Activated CD4-positive, alpha-beta T cell treated with anti-CD3 and anti-CD28 coated beads for 24 hours (primary cell): ENCODE measurements at places on chromosomes 3 and 15.

DNA sequence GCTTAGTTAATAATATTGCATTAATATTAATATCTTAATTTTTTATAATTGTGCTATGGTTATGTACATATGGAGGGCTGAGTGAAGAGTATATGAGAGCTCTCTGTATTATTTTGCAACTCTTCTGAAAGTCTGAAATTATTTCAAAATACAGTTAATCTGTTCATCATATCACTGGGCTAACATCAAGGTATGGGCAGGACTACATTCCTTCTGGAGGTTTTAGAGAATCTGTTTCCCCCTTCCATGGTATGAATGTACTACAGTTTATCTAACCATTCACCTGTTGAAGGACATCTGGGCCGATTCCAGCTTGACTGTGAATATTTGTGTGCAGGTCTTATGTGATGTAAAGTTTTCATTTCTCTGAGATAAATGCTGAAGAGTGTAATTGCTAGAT lies 5.1 kb downstream of the IL20RB start:
- no peak for DNase-seq

- no peak for DNase-seq
Observed at GRCh38 chr3:147373301-147373700, 33.0 kb downstream of the ZIC4 start.

- DNase-seq, result no peak
Observed at GRCh38 chr3:192336286-192336685, 391.1 kb downstream of the FGF12 start.

DNA sequence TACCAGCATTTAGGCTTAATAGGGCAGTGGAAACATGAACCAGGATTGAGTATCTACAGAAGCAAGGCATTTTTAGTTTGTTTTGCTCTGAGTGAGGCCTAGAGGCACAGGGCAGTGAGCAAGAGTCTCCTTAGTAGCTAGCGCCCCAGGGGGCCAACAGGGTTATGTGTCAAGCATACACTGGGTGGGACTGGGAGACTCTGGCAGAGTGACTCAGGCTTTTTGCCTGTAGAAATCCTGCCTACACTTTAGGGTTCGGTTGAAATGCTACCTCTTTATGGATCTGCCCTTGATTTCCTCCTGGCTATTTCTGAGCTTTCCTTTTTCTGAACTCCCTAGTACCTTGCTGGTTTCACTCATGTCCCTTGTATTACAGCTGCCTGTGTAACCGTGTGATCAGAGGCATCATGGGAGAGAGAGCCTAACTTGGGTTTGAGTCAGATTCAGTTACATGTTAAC lies 72.2 kb downstream of the TOP2B start:
- no peak for DNase-seq

DNA sequence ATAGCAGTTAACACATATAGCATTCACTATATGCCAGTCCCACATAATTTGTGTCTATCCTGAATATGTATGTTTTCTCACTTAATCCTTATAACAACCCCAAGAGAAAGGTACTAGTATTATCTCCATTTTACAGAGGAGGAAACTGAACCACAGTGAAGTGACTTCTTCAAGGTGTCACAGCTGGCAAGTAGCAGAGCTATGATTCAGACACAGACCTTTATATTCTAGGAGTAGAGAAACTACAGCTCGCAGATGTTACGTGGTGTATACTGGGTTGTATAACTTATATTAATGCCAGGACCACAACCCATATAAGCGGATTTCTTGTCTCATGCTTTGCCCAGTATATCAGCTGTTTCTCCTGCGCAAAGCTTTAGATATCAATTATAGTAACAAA lies 29.5 kb upstream of the ICE2 start:
- no peak for DNase-seq

DNA sequence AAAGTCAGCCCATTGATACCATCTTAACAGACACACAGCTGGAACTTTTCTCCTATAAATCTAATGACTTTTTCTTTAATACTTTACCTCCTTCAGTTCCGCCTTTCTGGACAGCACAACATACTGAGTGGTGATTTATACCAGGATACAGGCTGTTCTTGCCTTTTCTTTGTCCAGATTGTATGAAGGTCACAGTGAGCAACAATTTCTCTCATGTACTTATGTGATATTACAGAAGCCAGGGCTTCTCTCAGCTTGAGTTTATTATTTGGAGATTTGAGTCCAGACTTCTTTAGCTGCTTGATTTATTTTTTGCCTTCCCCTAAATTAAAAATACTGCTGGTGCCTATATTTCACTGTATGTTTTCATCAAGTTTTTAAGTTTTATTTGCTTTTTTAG lies 976.0 kb downstream of the ROBO2 start:
- DNase-seq, result no peak

DNA sequence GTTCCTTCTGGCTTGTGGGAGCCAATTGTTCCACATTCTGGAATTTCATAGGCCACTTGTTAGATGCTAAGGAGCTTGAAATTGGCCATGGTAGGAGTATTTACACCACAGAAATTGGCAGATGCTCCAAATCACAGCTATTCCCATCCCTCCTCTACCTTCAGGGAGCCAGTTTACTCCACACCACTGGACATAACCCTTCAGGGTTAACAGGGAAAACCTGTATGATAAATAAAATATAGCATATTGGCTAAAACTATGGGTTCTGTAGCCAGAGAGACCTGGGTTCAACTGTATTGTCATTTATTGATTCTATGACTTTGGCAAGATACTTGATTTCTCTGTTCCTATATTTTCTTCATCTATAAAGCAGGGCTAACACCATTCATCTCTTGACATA lies 384.2 kb upstream of the PROK2 start:
- no peak for DNase-seq

- DNase-seq, result no peak
Observed at GRCh38 chr15:73882761-73883419, 9.5 kb downstream of the TBC1D21 start.

- DNase-seq, result no peak
Observed at GRCh38 chr15:74504418-74504817, 36.6 kb upstream of the ARID3B start.

GRCh38 chr3:3560591-3561311 lies 238.5 kb upstream of the LRRN1 start:
- DNase-seq, result no peak

DNA sequence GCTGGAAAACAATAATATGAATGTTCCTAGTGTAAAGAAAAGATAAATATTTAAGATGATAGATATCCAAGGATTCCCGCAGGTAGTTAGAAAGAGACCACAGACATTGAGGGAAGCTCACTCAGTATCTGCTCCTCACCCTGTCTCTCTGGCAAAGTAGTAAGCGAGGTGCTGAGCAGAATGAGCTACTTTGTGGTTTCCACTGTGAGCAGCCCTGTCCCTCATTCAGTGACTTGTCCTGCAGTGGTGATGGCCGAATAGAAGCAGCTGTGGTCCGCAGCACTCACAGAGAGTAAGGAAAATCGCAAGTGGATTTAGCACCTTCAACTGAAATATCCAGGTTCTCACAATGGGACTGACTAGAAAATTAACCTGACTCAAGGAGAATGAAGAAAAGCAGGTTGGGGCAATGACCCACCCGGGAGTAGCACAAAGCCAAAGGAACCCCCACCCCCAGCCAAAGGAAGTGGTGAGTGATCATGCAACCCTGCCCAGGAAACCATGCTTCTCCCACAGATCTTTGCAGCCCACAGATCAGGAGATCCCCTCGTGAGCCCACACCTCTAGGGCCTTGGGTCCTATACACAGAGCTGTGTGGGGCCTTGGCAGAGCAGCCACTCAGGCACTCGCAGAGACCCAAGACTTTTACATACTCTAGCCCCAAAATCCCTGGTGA lies 21.8 kb upstream of the SLC25A38 start:
- no peak for DNase-seq

GRCh38 chr3:66520724-66521123 lies 19.9 kb upstream of the LRIG1 start:
- no peak for DNase-seq

GRCh38 chr3:4900298-4900697 lies 78.9 kb upstream of the BHLHE40 start:
- DNase-seq, result no peak

- no peak for DNase-seq
Observed at GRCh38 chr3:174266476-174266875, 592.7 kb upstream of the NAALADL2 start.

DNA sequence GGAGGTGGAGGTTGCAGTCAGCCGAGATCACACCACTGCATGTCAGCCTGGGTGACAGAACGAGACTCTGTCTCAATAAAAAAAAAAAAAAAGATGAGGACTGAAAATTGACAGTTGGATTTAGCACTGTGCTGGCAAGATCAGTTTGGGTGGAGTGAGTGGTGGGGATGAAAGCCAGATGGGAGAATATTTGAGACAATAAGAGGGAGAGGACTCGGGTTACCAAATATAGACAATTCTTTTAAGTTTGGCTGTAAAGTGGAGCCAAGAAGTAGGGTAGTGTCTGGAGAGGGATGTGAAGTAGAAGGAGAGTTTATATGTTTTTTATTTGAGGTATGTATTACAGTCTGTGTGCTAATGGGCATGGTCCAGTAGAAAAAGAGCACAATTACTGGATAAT lies 20.4 kb downstream of the TMOD3 start:
- DNase-seq, result no peak

GRCh38 chr3:195761567-195762248 lies 40.9 kb downstream of the MUC20 start:
- no peak for DNase-seq

DNA sequence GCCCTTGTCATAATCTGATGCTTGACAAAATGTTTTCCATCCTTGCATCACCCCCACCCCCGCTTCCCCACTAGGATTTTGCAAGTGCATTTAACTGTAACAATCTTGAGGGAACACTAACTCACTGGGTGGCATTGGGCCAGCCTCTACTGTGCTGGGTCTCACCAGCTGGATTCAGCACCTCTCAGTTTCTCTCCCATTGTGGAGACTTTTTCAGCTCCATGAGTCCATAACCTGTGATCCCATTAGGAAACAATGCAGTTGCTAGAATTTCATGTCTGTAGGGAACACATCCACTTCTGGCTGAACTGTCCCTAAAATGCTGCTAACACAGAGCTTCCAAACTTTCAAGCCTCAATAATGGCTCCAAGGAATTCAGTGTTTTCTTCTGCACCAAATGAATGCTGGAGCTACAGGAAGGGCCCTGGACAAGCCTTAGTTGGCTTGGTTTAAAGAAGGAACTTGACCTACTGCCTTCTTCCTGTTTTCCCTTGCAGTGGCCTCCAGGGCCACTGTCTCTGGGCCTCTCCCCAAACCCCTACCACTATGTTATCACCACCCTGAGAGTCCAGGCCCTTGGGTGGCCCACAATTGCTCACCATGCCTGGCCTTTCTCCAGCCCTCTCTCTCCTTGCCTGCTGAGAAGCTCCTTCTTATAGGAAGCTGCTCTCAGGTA lies 15.6 kb downstream of the CYP19A1 start:
- no peak for DNase-seq

GRCh38 chr3:171796625-171797264 lies 13.5 kb downstream of the PLD1 start:
- DNase-seq, result no peak

- no peak for DNase-seq
Observed at GRCh38 chr3:111081008-111081545, 9.5 kb downstream of the NECTIN3 start.

GRCh38 chr15:44160796-44161195 lies 34.3 kb downstream of the FRMD5 start:
- DNase-seq, result no peak

GRCh38 chr15:29870495-29871151 lies 48.4 kb upstream of the TJP1 start:
- no peak for DNase-seq

DNA sequence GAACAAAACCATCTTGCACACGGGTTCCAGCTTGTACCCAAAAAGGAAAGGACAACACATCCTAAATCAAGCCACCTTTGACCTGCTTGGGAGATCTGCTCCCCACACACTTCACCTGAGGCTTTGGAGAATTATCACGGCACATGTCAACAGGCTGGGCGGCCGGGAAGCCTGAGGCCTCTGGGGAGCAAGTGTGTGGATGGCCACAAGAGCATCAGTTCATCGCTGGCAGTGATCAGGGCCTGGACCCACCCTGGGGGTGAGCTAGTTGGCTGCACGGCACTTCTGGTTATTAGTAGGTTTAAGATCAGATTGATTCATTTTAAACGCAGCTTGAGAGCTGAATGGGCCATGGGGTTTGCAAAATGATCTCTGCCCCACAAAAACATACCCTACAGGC lies 108.5 kb downstream of the CHSY1 start:
- no peak for DNase-seq
